Naive thymus-derived CD8-positive, alpha-beta T cell (primary cell): ENCODE measurements at places on chromosomes 4 and X.
A peak's percentile ranks its signal among the peaks of the same experiment; 100 is the strongest.

GRCh38 chr4:75673027-75673958, at the start of gene G3BP2:
TSS of gene G3BP2 (minus strand) at chr4:75673411. CDS start at chr4:75662025, 11,386 bp downstream.
- peak; percentile 99 for DNase-seq

DNA sequence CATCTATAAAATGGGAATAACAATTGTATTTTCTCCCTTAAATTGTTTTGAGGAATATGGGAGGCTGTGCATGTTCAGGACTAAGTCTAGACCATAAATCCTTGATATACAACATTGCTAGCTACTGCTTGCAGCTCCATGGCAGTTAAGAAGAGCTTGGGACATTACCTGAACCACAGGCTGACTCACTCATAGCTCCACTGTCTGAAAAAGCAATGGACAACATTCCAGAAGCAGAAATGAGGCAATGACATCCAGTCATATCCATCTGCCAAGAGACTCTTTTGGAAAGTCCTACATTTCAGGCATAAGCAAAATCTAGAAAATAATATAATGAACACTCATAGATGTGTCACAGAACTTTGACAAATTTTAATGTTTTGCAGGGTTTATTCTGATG, 167.3 kb upstream of the LEF1 start:
- no peak for DNase-seq

DNA sequence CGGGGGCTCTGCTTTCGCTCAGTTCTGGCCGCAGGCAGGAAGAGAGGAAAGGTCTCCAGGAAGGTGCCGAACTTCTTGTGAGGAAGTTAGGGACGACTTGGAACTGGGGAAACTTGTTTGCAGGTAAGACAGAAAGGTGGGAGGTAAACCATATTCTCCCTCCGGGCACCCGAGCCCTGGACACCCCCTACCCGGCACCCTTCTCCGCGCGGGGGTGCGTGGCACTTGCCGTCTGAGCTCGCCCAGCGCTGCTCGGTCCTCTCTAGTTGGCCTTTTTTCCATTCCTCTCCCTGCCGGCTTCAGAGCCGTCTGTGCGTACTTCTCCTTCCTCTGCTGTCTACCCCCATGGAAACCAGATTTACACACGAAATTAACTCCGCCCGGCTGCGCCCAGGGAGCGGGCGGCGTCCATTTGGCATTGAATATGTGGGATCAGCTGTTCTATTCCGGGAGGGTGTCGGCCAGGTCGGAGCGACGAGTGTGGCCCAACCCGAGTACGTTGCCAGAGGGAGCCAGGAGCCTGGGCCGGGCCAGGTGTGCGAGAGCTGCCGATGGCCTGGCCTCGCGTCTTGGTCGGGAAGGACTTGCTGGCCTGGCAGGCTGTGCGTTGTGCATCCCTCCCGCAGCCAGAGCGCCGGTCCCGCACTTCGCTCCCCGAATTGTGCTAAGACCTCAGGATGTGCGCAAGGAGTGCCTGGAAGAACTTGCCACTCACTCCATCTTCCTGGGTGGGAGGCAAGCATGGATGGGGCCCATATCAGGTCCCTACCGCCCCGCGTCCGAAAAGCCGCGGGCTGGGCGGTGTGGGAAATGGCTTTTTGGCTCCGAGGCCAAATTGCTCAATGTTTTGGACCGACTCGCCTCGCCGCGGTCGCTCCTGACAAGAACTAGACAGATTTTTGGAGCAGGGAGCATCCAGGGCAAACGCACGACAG, 1.7 kb downstream of the PDGFRA start:
- DNase-seq = no peak

DNA sequence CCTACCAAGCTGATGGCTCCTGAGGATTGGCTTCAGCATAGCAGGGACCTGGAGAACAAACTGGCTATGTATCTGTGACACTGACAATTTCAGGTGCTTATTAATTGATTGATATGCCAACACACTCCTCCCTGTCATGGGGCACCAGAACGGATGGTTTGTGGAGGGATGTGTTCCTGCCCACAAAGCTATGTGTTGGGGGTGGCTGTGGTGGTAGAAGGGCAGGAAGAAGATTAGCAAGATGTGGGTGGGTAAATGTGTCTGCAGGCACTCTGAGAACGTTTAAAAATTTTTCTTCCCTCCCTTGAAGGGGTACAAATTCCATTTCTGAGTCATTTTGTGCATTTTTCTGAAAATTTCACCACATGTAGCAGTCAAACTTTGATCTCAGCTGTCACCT, 55.0 kb upstream of the SCML1 start:
- DNase-seq = no peak

DNA sequence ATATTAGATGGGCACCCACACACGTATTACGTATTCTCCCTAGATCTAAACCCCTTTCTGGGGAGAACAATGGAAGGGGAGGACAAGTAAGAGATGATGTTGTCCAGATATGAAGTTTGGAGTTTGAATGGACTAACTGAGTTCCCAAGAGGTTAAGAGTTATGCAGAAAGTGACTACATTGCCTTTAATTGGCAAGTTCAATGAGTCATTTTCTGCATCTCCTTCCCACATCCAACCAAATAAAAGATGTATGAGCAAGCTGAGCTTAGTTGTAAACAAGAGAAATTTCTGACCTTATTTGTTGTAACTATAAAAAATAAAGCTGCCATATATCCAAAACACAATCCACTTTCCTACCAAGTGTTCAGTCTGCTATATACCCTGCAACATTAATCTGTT, 50.5 kb downstream of the TIGD2 start:
- DNase-seq = no peak

DNA sequence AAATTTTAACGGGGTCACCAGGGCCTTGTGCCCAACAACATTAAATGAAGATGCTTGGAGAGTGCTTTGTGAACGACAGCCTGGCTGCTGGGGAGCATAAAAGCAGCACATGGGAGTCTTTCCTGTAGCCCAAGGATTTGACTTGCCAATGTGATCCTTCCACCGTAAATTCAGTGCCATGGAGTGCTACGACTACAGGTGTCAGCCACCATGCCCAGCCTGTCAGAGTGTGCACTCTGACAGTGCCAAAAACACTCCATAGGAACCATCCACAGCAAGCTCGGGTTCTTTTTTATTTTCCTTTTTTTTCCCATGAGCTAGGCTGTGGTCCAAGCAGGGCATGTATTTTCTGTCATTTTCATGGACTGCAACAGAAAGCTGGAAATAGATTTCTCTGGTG, 156.9 kb downstream of the NLGN4X start:
- DNase-seq = no peak

DNA sequence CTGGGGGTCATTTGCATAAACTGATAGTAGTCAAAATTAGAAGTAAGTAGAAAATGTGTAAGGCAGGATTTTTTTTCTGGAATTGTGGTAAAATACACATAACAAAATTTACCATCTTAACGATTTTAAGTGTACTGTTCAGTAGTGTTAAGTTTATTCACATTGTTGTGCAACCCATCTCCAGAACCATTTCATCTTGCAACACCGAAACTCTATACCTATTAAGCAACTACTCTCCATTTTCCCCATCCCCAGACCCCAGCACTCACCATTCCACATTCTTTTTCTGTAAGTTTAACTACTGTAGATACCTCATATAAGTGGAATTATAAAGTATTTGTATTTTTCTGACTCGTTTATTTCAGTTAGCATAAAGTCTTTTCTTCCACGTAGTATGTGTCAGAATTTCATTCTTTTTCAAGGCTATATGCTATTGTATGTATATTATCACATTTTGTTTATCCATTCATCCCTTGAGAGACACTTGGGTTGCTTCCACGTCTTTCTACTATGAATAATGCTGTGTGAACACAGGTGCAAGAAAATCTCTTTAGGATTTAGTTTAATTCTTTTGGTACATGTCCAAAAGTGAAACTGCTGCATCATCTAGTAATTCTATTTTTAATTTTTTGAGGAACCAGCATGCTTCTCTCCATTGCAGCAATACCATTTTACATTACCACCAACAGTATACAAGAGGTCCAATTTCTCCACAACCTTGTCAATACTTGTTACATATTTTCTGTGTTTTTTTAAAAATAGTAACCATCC, 39.1 kb upstream of the NSUN7 start:
- no peak for DNase-seq

DNA sequence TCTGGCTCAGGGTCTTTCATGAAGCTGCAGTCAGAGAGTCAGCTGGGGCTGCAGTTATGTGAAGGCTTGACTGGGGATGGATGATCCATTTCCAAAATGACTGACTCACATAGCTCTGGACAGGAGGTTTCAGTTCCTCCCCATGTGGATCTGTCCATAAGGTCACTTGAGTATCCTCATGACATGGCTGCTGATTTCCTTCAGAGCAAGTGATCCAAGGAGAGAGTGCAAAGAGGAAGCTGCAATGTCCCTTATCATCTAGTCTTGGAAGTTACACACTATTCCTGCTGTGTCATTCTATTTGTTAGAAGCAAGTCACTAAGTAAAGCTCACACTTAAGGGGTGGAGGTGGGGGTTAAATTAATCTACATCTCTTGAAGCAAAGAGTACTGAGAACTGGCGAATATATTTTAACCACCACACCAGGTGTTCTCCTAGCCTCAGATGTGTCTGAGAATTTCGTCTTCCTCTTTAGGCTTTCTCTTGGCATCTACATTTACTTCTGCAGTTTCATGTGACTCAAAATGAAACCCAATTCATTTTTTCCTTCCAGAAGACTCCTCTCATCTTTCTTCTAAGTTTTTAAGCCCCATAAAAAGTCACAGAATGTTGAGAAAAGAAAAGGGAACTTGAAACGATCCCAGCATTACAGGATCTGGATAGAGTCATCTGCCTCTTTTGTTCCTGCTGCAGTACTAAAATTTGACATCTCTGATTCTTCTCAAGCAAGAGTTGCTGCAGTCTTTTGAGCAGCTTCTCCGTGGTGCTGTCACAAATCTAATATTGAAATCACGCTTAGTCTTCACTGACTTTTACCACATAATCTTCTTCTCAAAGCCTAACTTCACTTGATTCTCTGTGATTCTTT, 3.8 kb upstream of the GRPR start:
- no peak for DNase-seq

- DNase-seq = no peak
Measured at GRCh38 chrX:40167850-40168479, 70.2 kb upstream of the BCOR start.

GRCh38 chrX:100680756-100681155, 36.8 kb downstream of the SRPX2 start:
- no peak for DNase-seq

DNA sequence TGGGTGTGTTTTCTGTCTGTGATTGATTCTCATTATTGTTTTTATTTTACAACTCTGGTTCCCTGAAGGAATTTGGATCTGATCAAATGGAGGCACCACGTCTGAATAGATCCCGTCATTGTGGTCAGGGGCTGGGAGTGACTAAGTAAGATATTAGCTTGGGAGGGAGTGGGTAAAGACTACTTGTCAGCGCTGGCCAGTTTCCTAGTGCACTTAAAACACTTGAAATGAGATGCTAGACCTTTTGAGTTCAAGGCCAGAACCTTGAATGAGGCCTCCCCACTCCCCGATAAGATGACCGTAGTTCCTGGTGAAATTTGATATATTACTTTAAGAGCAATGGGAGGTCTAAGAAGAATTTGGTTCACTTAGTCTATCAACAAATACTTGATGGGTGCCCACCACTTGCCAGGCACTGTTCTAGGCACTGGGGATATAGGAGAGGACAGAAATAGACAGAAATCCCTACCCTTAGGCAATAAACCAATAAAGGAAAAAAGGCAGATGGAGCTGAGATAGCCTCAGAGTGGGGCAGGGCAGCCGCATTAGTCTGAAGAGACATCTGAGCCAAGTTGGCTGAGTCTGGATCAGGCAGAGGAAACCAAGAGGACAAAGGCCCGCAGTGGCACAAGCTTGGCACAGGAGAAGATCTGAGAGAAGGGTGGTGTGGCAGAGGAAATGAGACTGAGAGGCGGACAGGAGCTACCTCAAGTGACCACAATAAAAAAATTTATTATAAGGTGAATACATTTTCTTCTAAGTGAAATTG, 11.8 kb downstream of the FAM184B start:
- DNase-seq = no peak

- DNase-seq = no peak
Measured at GRCh38 chr4:143356493-143356892, 19.8 kb downstream of the GAB1 start.

DNA sequence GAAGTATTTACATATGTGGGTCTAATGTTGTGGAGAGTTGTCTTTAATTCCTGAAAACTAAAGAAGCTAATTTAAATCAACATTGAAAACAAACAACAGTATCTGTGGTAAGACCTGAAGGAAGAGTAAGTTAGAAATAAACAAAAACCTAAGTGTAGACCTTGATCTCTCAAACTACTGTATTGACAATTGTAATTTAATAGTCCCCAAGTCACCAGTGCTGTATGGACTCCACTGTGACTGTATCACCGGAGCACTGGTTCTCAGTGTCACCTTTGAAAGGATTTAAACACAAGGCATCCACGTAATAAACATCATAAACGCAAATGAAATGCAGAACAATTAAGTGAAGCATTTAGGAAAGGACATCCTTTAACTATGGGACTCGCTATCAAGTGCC, 46.4 kb downstream of the OCRL start:
- DNase-seq = no peak

DNA sequence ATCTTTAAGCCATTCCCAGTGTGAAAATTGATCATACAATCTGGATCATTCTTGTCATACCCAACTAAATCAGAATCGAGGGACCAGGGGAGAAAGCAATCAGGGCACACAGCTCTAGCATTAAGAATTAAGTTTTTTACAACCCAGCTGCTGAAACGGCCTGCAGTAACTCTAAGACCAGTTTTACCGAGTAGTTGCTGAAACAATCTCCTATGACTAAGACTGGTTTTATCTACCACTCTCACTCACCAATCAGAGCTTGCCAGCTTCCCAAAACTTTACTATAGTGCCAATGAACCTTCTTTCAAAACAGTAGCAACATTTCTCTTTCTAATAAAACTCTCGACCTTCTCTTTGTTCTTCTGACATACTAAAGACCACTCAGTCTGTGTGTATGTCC, 2.8 kb upstream of the SAP30 start:
- DNase-seq = no peak

DNA sequence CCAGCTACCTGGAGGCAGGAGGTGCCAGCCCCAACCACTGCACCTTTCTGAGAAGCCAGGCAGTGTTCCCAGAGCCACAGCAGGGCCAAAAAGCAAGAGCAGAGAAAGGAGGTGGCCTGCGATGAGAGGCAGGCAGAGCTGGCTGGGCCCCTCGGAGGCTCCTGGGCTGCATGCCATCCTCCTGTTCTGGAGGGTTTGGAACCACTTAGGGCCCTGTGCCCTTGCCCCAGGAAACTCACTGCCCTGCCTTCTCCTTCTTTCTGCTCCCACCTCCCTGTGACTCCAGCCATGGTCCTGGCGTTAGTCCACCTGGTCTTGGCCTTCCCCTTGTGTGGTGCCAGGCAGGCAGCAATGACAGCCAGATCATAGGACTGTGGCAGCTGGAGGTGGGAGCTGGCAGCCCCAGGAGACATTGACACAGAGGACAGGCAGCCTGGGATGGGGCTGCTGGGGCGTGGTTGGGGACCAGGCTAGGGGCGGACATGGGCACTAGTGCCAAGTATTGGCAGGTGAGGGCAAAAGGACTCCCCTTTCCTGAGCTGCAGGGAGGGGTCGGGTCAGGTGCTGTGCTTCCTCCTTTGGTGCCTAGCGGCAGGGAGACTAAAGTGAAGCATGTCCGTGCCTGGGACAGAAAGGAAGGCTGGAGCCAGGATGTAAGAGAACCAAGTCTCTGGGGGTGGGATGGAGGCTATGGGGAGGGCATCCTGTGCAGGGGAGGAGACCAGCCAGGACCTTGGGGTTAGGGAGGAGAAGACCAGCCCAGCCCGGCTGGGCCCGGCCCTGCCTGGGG, 1.4 kb downstream of the APLN start:
- no peak for DNase-seq
